ENCODE measurements at places on chromosomes 1 and 21.

DNA sequence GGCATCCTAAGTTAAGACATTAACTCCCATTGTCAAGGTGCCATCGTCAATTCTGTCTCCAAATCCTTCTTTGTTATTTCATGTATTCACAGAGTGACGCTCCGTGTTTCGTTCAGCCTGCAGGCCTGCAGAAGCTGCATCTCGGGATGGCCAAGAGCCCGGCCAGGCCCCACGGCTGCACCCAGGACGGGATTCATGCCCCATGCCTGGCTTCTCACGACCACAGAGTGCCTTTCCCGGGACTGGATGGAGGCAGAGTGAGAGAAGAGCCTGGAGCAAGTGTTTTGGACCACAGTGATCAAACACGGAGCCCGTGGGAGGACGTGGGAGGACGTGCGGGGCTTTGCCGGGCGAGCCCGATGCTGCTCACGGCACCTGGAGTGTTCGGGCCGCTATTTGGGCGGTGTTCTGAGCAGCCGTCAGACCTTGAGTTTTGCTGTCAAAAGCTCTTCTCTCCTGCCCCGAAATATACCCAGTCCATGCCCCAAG, 56.8 kb downstream of the COL6A1 start:
- no peak for DNase-seq

GRCh38 chr1:85943526-85943925, 213.0 kb downstream of the COL24A1 start:
- DNase-seq: no peak

GRCh38 chr1:3319874-3320245, 134.6 kb upstream of the ARHGEF16 start:
- DNase-seq: peak; percentile 16

GRCh38 chr1:57262472-57262871, 161.4 kb downstream of the DAB1 start:
- no peak for DNase-seq

GRCh38 chr1:66495495-66495894, 38.5 kb upstream of the SGIP1 start:
- no peak for DNase-seq

DNA sequence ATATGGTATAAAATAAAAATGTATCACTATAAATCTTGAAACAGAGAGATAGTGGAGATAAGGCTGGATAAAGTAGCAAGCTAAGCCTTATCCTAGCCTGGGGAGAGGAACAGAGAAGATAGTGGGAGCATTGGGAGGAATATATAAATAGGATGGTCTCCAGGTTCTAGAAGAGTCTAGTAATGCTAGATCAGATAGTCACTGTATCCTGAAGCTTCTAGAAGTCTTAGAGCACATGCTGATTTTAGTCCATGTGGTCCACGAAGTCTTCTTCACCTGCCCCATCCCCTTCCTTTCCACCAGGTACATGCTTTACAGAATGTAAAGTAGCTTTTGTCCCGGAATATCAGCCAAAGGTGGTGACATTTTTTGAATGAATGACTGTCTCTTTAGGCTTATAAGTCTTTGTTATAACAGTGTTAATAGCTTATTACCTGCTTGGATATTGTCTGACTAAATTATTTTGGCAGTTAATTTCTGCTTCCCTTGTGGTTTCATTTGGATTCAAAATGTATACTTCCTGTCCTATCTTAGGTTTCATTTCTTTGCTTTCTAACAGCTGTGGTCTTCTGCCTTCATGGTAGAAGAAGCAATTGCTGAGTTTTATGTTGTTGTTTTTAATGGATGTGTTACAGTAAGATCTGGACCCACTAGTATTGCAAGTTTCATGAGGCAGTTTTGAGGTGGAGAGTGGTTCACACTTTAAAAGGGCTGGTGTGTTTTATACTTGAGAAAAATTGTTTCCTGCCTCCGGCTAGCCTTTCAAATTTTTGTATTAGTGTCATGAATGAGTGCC, 5.9 kb downstream of the SMG7 start:
- no peak for DNase-seq

DNA sequence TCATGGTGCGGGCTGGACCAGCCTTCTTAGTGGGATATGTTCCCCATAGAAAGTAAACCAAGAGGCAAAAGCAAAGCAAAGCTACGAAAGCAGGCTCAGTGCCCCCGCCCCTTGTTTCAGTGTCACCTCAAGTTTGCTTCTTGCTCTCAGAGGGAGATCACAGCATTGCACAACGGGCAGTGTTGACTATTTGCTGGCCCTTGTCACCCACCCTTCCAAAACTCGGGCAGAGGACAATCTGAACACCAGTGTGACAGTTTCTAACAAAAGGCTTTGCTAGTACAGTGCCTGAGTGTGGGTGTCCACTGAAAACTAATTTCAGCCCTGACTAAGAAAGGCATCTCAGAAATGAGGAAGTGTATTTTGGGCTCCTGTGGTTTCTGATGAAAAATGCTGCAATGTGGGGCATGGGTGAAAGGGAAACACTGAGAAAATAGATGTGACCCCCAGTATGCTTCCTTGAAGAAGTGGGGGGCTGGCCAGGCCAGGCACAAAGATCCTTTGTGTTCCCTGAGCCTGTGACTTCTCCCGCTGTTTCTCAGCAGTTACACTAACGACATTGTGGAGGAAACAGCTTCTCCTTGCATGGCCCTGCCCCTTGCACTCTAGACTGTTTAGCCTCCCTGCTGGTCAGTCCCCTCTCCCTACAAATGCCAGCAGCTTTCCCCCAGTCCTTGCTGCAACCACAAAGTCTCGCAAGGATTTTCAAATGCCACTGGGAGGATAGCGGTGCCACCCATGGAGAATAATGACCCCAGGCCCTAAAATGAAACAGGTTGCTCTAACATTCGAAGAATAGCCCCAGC, 33.3 kb upstream of the KCNE1 start:
- DNase-seq: no peak

- DNase-seq: no peak
These were observed 290.2 kb downstream of the KCTD3 start for GRCh38 chr1:215857317-215857716.

Measured in NCI-H2107 (cell line).